Fibroblast of skin of back (primary cell): ENCODE measurements at places on chromosomes 2 and 18.

- DNase-seq: peak; percentile 62
These were observed 52.0 kb upstream of the CALCRL start for GRCh38 chr2:187499941-187500532.

DNA sequence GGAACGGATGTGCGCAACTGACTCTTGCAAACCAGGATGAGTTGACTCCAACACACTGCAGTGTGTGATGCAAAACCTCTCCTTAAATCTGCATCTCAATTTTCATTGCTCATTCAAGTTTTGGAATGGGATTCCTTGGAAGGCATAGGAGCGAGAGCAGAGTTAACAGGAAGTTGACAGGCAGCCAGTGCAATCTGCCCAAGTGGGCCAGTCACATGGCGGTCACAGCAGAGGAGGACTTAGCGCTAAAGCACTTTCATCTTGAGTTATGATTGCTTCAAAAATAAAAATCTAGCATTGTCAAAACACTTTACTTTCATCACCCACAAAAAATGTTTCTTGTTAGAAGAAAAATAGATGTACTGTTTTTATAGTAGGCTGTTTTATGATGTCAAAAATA, 439.0 kb downstream of the FBXO15 start:
- DNase-seq: peak; percentile 67

DNA sequence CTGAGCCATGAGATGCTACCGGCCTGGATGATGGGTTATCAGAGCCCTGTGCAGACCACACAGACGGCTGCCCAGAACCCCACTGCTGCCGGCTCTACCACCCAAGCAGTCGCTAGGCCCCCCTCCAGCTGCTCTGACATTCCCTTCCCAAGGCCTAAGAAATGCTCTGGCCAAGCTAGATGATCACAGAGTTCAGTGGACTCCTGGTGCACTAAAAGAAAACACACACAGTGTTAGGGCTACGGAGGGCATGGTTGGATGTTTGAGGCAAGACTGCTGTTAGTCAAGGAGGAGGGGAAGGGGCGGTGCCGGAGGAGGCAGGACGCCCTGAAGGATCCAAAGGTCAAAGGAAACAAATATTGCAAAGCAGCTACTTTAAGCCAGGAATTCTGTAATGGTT, 174.5 kb downstream of the MYCN start:
- no peak for DNase-seq

DNA sequence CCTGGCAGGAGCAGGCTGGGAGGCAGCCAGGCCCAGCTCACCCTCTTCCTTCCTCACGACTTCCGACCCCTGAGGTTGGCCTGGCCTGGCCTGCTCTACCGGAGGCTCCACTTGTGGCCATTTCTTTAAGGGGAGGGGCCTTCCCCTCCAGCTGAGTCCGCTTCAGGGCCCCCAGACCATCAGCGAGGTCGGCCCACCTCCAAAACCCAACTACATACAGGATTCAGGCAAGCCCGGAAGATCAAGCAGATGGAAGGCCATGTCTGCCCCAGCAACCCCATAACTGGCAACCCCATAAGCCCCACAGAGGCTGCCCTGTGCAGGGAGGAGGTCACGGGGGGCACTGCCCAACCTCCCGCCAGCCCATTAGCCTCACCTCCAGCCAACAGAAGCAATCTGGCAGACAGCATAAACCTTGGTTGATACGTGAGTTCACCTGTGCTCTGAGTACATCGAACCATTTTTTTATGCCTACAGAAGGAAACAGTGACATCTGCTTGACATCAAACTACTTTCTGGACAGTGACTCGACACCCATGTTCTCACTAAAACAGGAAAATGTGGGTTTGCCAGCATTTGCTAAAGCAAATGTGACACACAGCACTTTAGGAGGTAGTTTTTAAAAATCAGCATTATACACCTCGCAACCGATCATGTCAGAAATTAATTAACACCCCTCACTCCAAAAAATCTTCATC, 98.9 kb downstream of the EIPR1 start:
- DNase-seq: no peak

DNA sequence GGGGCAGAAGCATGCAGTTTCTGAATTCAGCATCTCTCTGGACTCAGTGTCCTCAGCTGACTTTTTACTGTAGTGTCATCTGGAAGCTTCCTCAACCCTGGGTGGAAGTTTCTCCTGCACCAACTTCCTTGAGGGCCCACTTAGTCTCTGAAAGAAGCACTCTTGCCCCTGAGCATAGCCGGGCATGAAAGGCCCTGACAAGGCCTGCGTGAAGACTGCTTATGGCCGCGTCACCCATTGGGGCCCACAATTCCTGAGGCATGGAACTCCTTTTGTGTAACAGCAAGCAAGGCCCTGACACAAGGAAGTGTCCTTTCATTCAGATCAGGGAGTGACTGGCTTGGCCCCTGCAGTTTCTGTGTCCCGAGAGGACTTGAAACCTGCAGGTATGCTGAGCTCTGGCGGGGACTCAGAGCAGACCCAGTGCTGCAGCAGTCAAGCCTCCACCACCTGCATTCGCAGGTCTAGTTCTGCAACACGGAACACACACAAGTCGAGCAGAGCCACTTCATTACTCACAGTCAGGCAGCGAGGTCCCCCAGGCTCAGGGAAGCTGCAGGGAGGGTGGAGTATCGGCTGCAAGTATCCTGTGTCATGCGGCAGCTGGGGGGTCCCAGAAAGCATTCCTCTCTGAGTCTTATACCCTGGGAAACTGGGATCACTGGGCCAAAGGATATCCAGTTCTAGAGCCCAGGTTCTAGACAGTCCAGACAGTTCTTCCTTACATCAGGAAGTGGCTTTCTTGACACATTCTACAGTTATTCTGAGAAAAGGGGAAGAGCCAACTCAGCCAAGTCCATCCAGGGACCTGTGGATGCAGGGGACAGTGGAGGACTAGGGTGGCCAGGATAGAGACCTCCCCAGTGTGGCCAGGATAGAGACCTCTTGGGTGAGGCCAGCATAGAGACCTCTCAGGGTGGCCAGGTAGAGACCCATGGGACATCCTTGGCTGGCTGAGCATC, 35.6 kb upstream of the PRLH start:
- peak; percentile 24 for DNase-seq

- no peak for DNase-seq
These were observed 232.5 kb downstream of the TFCP2L1 start for GRCh38 chr2:121052521-121052920.

DNA sequence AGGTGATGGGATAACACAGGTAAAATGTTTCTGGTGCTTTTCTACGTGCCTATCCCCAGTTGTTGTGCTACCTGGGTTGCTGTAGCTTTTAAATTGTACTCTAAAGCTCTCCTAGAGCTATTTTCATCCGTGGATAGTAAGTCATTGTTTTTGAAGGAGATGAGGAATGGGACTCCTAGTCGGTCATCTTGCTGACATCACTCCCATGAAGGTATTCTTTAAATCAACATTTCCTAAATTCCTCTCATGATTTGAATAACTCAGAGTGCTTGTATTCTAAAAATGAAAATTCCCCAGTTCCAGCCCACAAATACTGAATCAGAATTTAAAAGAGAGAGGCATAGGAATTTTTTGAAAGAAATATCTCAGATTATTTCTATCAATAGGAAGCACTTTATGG, 44.3 kb downstream of the CCDC148 start:
- DNase-seq: peak; percentile 90

DNA sequence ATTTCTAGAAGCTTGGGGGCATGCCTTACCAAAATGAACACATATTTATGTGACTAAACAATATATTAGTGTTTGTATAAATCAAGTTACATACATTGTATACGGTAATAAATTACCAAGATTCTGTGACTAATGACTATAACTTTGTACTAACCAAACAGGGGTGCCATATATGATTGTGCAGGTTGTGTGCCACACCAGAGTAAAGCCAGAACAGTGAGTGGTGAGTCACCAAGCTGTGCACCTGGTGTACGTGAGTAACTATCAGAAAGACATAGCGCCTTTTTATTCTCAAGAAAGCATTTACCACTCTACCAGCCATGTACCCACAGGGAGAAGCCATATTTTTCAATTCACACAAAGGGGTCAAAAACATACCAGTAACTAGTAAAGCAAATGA, 453.2 kb upstream of the PIK3C3 start:
- DNase-seq: no peak
